ENCODE measurements at places on chromosomes 11 and 22. TPM values are rescaled to one million over a fixed set of nuclear protein-coding genes. Genes with fewer than 3 reads are reported as not detected.
A peak's percentile ranks its signal among the peaks of the same experiment; 100 is the strongest.

DNA sequence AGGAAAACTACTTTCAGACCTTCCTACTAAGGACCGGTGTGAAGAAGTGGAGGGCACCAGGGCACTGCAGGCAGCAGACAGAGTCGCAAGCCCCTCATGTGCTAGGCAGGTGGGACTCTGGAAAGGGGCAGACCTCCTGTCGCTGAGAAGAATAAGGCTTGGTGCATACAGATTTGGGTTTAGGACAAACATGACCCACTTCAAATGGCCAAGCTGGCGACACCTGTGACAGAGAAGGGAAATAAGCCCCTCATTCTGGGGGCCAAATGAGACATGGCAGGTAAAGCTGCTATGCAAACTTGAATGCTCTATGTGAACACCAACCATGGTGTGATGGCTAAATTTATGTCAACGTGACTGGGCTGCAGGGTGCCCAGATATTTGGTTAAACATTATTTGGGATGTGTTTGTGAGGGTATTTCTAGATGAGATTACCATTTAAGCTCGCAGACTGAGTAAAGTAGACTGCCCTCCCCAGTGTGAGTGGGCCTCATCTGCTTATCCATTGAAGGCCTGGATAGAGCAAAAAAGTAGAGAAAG, 112.4 kb upstream of the PITPNB start:
- DNase-seq = no peak

- DNase-seq = no peak
Observed at GRCh38 chr22:17492247-17492646, 71.1 kb upstream of the SLC25A18 start.

SLC22A12 gene
- not detected for total RNA-seq

DNA sequence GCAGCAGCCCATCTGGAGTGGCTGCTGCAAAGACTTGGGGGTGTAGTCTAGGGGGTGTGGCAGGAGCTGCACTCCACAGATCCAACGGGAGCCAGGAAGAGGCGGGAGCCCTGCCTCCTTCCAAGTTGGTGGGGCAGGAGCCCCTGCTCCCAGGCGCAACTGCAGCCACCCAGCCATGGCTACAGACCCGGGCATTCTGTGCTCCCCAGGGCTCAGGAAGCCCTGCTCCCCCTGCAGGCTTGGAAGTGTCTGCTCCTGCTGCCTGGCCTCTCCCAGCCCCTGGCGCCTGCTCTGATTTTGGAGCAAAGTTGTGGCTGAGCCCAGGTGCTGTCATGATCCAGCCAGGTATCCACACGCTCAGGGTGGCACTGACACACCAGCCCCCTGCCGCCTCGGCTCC, 58.5 kb downstream of the CCDC34 start:
- peak; percentile 91 for DNase-seq

DNA sequence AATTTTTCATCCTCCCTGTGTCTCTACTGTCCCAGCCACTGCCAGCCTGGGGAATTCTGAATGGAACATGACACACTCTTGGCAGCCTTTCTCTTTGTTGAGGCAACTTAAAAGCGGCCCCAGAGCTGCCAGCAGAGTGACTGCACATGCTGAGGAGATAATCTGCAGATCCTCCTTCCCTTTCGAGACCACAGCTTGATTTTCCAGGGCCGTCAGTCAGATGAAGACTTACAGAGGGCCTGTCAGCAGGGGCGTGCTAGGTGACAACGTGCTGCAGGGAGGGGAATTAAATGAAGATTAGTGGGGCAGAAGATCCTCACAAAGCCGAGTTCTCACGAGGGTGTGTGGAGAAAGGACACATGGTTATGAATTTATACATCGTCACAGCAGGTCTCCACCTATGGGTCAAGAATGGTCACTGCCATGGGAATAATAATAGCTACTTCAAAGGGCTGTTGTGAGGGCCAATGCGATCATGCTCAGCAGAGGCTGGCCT, 193.5 kb upstream of the PITPNB start:
- DNase-seq = peak; percentile 93

DNA sequence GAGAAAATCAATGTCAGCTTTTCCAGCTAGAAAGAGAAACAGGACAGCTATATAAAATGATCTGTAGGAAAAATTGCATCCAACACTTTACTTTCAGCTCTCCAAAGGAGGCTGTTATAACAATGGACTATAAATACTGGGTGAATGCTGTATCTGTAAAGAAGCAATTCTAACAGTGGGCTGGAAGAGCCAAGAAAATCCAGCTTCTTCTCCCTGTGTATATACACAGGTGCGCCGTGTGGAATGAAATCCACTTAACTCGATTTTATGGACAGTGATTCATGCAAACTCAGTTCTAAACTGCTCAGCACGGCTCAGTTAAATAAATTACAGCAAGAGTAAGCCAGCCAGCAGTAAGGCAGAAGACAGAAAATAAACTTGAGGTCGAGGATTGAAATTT, 32.5 kb upstream of the LMO2 start:
- no peak for DNase-seq

GRCh38 chr11:43936076-43936475, 6.4 kb upstream of the C11orf96 start:
- DNase-seq = no peak

GRCh38 chr11:19597876-19598275, 114.8 kb upstream of the NAV2 start:
- peak; percentile 51 for DNase-seq

GRCh38 chr11:76131671-76132631, 74.4 kb downstream of the WNT11 start:
- DNase-seq = no peak

CNTN5 gene
- 1.4 TPM for total RNA-seq

All from endodermal cell (in vitro differentiated cells).